ENCODE measurements at places on chromosomes 2 and 18. TPM values are rescaled to one million over a fixed set of nuclear protein-coding genes. Genes with fewer than 3 reads are reported as not detected.

TMEM18 gene
- total RNA-seq: 11.4 TPM

PIAS2 gene
- total RNA-seq: 8.3 TPM

AFTPH gene
- total RNA-seq: 16.6 TPM

CPO gene
- total RNA-seq: 0.46 TPM

EVA1A gene
- total RNA-seq: 30.6 TPM

ID2 gene
- total RNA-seq: 103 TPM

PLCL1 gene
- total RNA-seq: 0.27 TPM

EVX2 gene
- not detected for total RNA-seq

- DNase-seq: no peak
These were observed 287.6 kb downstream of the CPS1 start for GRCh38 chr2:210844016-210844415.

GRCh38 chr18:63676526-63677323 lies 15.0 kb upstream of the SERPINB3 start:
- peak; percentile 63 for DNase-seq

DNA sequence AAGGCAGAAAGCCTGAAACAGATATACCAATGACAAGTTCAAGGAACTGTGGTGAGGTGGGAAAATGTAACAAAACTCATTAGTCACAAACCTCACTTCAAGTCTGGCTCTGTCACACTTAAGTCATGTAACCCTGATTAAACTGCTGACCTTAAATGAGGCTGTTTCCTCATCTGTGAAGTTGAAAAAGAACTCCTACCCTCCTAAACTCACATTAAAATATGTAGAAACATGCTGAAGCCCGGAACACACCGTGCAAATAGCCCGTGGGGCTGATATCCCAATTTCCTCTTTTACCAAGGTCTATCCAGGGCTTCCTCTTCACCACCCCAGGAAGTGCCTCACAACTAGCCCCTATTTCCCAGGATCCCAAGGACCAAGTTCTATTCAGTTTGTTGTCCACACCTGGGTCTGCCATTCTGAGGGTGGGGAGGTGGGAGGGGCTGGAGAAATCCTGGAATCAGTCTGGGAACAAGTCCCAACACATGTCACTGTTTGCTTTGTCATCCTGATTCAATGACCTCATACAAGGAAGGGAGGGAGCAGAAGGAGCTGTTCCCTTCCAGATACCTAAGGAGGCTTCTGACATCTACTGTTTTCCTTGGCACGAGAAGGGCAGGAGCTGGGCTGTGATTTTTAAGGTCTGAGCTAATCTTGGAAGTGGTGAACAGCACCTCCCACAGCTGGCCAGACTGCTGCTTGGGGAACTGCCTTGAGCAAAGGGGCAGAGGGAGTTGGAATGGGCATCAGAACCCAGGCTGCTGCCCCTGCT lies 42.3 kb downstream of the SLC4A1AP start:
- DNase-seq: no peak

DNA sequence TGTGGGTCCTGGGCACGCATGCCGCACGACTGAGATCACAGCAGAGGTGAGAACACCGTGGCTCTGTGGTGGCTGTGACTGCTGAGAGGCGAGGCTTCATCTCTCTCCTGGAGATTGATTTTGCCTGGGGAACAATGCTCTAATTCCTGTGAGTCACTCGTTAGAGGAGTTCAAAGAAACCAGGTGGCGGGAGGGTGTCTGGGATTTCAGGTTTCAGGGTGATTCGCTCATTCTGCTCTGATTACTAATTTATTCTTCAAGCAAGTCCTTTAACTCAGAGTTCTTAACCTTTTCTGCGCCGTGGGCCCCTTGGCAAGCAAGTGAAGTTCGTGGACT lies 56.3 kb downstream of the GLI2 start:
- no peak for DNase-seq

GRCh38 chr2:31998731-31999383 lies 12.0 kb downstream of the MEMO1 start:
- no peak for DNase-seq

- DNase-seq: no peak
These were observed 69.4 kb downstream of the TWSG1 start for GRCh38 chr18:9403795-9404564.

DNA sequence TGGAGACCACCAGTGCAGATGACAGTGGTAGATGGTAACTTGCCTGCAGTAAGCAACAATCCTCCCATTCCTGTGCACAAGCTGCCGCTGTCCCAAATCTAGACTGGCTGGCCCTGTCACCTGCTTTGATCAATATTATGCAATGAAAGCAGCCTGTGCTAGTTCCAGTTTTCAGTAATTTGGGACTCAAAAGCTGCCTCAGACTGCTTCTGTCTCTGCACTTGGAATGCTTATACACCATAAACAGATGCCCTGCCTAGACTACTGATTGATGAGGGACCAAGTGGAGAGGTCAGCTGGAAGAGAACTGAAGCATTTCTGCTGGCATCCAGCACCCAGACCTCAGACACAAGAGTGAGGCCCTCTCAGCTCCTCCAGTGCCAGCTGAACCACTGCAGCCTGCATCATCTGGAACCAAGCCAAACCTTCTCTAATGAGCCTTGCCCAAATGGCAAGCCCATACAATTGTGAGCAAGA lies 24.9 kb downstream of the CCBE1 start:
- no peak for DNase-seq

GRCh38 chr18:3265564-3266033 lies 3.7 kb downstream of the MYL12B start:
- DNase-seq: no peak

DNA sequence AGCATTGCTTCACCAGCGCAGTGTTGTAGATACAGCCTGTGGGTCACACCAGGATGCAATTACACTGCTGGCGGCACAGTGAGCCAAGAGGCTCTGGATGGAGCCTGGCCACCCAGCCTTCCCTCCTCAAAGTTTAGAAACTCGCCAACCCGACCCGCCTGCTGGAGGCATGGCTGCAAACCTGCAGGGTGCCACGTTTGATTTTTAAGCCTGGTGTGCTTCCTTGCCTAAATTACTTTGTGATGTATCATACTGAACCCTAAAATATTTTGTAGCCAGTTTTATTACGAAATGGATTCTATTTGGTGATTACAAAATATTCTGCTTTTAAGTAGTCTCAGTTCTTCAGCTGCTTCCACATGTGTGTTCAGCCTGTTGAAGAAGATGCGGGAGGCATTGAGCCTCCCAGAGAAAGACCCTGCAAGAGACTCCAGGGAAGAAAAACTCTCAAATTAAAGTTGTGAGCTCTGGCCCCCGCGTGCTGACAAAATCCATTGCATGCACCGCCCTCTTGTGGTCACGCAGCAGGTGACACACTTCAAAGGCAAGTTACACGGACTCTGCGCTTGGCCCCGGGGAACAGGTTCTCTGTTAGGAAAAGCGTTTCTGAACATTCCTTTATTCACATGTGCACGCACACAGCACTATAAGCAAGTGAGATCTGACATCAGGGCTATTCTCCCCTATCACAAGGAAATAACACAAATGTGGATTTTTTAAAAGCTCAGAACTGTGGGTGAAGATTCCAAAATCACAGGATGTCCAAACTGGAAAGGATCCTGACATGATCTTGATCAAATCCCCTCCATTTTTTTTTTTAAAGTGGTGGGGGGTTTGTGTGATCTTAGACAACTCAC lies 63.0 kb upstream of the TWIST2 start:
- peak; percentile 70 for DNase-seq

- no peak for DNase-seq
These were observed 179.7 kb downstream of the FAM210A start for GRCh38 chr18:13546638-13547037.

DNA sequence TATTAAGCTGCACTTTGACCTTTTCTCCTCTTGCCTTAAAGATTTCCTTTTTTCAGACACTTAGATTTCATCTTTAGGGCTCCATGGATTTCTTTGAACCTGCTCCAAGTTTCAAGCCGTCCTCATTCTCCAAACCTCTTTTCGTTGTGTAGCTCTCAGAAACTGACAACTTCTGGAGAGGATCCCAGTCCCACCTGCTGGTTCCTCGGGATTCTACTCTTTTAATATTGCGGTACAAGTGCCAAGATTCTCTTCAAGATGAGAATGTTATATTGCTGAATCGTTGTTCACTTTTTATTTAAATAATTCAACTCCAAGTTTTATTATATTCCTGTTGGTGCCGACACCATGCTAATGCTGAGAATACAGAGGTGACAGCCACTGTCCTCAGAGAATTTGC lies 141.1 kb downstream of the CDH20 start:
- DNase-seq: no peak

- no peak for DNase-seq
These were observed 368.3 kb upstream of the SALL3 start for GRCh38 chr18:78611201-78611800.

DNA sequence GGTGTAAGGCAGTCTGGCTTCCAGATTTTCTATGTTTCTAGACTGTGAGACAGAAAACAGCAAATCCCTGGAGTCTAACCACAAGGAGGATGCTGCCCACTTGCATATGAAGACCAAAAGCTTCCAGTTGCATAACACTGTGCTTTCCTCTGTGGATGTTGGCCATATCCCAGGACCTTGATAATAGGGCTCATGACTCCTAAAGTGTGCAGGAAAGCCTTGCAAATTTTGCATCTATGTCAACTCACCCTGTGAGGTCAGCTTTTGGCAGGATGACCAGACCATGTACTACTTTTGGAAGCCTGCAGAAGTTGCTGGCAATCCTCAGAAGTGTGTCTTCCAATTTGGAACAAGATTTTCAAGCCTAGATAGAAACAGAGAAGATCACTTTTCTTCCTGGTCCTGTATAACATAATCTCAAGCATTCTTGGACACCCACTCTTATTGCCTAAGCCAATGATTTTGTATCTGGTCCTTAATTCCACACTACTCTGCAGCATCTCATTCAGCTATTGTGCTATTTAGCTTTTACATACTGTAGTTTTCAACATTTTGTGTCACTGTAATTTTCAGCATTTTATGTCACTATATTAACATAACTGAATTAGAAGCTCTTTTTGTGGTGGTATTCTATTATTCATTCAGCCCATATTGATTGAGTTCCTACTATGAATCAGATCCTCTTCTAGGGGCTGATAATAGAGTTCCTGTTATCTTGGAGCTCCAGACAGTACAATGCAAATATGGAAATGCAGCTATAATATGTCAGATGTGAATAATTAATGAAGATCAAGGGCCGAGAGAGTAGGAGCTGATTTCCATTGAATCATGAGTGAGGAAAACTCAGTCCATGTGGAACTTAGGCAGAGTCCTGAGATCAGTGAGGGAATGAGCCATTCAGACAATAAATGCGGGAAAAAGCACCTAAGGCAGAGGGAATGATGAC lies 85.3 kb upstream of the RAB27B start:
- no peak for DNase-seq

Measured in right lobe of liver (tissue), 6 donors.